ENCODE measurements at places on chromosomes 16 and 17. TPM values are rescaled to one million over a fixed set of nuclear protein-coding genes. Genes with fewer than 3 reads are reported as not detected.

Gene SLC25A11
- total RNA-seq = 67.6 TPM

Gene CIAPIN1
- 37.7 TPM for total RNA-seq

Gene EPOP
- total RNA-seq = 7.2 TPM

Gene EVPLL
- not detected for total RNA-seq

Gene SSTR5
- total RNA-seq = not detected

Gene NLRC3
- total RNA-seq = 97.4 TPM

Gene ZNF385C
- total RNA-seq = 0.58 TPM

Gene PRR15L
- total RNA-seq = not detected

Gene TMEM114
- not detected for total RNA-seq

Gene ZNF785
- 22.3 TPM for total RNA-seq

Gene SRCIN1
- total RNA-seq = not detected

Gene PLLP
- 0.26 TPM for total RNA-seq

Gene ABCA3
- 7.8 TPM for total RNA-seq

Gene TOX3
- total RNA-seq = not detected

Gene CDH11
- total RNA-seq = not detected

Gene KRT27
- not detected for total RNA-seq

Gene C16orf92
- total RNA-seq = not detected

Gene RNPS1
- total RNA-seq = 212 TPM

Gene SLC43A2
- total RNA-seq = 2.1 TPM

Gene MAF
- 8.8 TPM for total RNA-seq

Gene ACSM2A
- total RNA-seq = not detected

Gene CACNA1G
- not detected for total RNA-seq

Gene KRT17
- total RNA-seq = not detected

Gene CTRB1
- not detected for total RNA-seq

Gene ARL5C
- not detected for total RNA-seq

Gene CAMKK1
- 4.5 TPM for total RNA-seq

Gene EFNB3
- not detected for total RNA-seq
